ENCODE measurements at places on chromosomes 3 and 15.

DNA sequence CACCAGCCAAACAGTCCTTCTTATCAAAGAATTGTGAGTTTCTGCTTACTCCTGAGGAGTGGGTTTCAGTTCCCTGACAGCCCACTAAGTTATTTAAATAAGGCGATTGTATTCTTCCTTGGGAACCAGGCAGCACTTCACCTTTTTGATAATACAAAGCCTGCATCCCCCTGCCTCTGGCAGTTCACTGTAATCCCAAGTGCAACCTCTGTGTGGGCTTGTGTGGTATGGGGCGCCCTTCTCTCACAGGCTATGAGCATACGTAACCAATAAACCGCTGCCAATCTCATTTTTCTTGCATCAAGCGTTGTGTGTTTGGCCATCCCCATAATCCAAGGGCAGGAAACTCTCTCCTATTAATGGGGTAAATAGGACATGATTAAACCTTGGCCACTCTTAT, 1025.6 kb downstream of the NSUN3 start:
- no peak for DNase-seq

DNA sequence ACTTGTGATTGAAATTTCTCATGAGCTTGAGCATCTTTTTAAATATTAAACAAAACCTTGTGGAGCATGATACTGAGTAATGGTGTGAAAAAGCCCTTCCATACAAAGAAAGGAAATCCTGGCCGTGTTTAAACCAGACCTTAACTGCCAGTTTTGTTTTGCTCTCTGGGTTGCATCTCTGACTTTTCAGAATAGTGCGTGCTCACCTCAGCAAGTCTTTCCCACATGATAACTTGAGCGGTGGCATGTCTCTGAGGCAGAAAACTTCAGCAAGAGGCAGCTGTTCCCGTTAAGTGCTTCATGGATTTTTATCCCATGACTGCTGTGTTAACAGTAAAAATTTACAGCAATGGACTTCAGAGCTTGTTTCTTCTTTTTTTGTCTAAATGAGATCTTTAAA, 393.3 kb downstream of the FEZF2 start:
- DNase-seq, result no peak

DNA sequence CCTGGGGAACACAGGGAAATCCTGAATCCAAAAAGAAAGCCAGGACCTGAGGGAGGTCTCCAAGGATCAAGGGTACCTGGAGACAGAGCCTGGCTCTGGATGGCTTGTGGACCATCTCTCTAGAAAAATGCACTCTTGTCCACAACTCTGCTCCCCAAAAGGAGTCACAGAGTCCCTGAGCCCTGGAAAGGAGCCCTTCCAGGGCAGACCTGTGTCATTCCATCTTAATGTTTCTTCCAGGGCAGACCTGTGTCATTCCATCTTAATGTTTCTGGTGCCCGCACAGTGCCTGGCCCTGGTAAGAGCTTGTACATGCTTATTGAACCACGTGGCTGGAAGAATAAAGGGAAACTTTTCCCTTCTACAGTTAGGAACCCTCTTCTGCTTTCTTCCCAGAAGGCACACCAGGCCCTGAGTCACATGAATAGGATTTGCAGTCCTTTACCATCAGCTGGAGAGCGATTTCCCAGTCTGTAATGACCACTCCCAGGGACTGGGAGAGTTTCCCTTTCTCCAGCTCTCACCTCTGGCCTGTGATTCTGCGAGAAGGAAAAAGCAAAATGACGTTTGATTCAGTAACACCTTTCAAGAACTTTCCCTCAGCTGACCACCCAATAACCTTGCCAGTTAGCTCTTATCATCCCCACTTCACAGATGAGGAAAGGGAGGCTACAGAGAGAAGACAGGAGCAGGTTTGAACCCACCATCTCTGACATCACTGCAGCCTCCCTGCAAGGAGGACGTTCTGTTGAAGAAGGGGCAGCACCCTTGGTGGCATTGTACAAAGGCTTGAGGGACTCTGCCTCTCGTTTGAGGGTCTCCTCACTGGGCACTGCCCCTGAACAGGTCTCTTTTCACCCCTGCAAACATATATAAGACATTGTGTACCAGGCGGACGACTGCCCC, 35.8 kb upstream of the SLCO2A1 start:
- no peak for DNase-seq

GRCh38 chr3:191391861-191392808, 61.8 kb upstream of the UTS2B start:
- no peak for DNase-seq

GRCh38 chr3:61575893-61576292, 14.5 kb downstream of the PTPRG start:
- DNase-seq, result no peak

GRCh38 chr15:80423215-80423614, 19.0 kb downstream of the ARNT2 start:
- DNase-seq, result no peak

DNA sequence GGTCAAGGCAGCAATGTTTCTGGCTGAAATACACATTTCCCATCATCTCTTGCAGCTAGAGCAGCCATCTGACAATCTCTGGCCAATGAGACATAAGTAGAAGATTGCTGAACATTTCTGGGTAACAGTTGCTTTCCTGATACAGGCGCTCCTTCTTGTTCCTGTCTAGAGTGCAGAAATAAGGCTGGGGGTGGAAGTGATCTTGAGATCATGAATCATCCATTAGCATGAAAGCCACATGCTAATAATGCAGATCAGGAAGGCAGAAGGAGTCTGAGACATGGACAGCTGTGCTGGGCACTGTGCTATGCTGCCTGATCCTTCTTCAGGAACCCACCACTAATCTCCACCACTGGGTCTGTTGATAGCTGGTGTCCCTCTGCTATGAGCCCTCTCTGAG, 14.8 kb upstream of the TMEM108 start:
- no peak for DNase-seq

DNA sequence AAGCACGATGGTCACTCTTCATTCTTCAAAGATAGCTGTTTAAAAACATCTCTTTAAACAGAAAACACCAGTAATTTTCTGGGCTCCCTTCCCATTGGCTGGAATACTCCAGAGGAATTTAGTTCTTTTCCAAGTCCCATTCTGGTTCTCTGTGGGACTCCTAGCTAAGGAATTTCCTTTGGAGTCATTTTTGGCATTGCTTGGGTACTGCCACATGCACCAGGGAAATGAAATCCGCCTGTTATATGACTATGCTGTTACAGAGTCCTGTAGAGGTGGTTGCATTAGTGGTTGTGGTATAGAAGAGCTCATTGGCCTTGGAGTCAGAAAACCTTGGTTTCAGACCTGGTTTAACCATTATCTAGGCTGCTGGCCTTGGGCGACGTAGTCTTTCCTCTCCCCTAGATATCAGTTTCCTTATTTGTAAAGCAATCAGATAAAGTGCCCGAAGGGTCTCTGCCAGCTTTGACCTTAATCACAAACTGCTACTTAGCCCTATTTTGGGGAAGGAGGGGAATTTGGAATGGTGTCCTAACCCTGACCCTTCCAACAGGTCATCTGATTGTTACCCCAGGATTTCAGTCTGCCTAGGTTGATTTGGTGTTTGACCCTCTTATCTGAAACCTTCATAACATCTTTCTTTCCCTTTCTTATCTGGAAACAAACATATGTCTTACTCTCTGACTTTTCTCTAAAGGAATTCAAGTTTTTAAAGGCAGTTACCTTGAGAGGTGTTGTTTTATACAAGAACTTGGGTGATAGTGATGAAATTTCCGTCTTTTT, 13.4 kb downstream of the RTP1 start:
- no peak for DNase-seq

DNA sequence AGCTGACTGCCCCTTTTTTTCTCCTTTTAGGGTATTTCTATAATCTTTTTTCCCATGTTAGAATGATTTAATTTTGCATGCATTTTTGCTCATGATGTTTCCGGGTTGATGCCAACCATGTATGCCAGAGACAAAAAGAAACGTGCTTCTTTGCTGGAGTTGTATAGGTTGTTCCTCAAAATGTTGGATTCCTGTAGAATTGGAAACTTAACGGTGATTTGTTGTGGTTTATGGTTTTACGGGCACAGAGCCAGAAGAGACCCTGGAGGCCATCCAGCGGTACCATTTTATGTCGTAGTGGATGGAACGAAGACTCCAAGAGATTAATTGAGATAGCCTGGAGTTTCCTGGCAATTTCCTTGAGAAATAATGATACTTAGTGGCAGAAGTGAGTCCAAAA, 481.5 kb upstream of the RGMA start:
- no peak for DNase-seq

DNA sequence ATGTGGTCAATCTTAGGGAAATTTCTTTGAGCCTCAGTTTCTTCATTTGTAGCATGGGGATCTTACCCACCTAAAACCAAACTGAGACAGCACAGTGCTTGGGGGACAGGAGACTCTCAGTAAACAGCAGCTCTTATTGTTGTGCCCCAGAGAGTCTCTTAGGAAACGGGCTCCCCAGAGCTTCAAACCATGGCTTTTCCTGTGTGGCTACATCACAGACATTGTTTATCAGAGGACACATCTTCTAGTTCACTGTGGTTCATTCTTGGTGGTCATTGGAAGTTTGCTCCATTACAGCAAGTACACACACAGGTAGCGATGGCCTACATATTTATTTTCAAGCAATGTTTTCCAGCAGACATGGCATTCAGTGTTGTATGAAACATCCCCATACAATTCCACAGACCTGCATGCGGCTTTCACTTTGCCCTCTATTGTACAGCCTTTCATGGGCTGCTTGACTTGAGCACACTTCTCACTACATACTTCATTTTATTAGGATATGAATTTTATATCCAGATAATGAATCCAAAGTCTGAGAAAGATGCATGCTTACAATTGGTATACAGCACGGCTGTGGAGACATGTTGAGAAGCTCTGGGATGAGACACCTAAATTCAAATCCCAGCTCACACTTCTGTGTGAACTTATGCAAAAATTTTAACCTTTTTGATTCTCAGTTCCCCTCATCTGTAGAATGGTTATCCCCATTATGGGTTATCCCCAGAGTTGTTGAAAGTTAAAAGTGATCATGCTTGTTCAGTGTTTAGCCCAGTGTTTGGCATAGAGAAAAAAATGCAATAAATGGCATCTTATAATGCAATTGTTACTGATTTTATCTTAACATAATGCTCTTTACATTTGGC, 84.8 kb upstream of the ICE2 start:
- DNase-seq, result no peak

GRCh38 chr15:57337868-57338411, 38.4 kb upstream of the CGNL1 start:
- no peak for DNase-seq

DNA sequence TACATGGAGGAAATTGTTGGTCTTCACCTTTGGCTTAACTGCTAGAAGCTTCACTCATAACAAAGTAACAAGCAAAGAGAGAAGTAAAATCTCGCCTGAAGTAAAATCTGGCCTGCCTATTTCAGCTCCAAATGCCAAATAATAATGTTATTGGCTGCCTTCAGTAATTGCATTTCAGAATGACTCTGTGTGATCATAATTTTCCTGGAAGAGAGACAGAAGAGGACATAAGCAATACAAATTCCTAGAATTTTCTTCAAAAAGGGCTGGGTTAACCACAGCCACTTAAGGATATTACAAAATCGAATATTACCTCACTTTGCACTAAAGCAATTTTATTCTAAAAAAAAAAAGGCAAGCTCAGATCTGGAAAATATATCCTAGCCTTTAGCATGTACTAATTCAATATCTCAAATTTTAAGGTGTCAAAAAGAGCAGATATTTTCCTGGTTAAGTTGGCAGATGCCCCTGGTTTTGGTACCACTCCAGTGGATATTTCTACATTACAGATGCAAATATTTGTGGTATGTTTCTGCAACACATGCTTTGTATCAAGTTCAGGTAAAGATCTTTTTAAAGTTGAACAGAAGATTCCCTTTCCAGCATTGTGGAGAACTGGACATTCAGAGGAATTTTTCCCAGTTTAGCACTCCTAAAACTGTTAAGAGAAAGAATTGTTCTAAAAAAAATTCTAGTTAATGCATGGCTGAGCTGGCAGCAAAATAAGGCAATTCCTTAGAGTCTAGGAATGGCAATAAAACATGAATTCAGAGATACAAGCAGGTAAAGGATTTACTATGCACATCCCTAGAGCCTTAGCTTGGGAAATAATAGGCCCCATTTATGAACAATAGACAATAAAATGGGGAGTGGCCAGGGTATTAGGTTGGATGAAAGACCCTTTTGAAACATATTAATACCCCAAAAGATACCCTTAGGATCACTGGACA, 116.7 kb downstream of the STAC start:
- no peak for DNase-seq

- no peak for DNase-seq
These were observed 10.8 kb upstream of the PDE8A start for GRCh38 chr15:84970843-84971242.

DNA sequence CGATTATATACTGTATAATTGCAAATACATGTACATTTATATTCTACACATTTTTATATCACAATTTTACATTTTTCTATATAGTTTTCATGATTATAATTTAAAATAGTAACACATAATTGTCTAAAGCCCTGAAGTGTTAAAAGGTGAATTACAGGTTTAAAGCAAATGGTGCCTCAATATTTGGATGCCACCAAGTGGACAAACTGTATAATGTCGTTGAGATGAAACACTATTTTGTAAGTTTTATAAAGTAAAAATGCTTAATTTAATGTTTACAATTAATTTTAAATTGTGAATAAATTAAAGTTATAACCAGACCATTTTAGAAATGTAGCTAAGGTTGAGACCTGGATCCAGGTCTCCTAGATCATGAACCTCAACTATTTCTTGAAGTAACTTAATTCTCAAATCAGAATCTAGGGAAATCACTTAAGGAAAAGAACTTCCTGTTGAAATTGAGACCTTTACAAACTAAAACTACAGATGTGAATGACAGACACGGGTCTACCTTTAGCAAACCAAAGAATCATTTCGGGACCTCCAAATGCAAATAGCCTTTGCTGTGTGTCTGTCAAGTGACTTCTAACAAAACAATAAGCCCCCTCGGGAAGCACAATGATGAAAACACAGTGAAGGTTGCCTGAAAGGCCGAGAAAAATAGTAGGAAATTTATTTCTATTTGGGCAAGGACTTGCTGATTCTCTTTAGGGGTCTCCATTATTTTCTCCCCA, 37.8 kb downstream of the EHHADH start:
- no peak for DNase-seq

DNA sequence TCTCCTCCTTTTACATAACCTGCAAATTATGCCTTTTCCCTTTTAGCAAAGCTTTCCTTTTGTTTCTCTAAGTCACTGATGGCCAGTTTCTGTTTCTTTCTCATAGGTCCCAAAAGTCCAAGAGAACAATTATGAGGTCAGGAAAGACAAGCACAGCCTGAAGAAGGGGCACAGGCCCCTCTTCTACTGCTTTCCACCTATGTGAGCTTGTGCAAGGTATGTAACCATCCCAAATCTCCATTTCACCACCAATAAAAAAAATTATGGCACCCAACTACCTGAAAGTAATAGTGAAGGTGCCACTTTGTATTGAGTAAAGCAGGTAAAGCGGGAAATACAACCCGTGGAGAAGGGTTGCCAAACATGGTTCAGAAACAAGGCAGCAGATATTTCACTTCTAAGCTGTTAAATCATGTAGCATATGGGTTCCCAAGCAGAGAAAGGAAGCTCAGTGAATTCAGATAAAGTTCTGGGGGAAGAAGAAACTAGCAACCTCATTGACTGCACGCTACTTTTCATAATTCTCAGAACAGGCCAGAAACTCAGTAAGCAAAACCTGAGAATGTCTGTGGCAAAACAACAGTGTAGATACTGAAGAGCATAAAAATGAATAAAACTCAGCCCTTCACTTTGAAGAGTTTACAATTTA, 4.2 kb downstream of the PLOD2 start:
- DNase-seq, result no peak

All from frontal cortex (tissue), 4 donors.